ENCODE measurements at places on chromosomes 3 and 15. TPM values are rescaled to one million over a fixed set of nuclear protein-coding genes. Genes with fewer than 3 reads are reported as not detected.
A peak's percentile ranks its signal among the peaks of the same experiment; 100 is the strongest.

The ZCWPW2 gene
- 0.90 TPM for total RNA-seq

The SEMA7A gene
- total RNA-seq, result 35.6 TPM

The SPATA12 gene
- total RNA-seq, result not detected

- peak overlapping the region; percentile 74 for H3K4me3 ChIP-seq
- H3K27me3 ChIP-seq, result no peaks in the 10 kb centered on the region
- H3K36me3 ChIP-seq, result no peaks in the 10 kb centered on the region
Observed at GRCh38 chr15:85795337-85796305, 896 bp upstream of the KLHL25 start.

- H3K27ac ChIP-seq, result no peak overlapping the region
- H3K4me1 ChIP-seq, result no peaks in the 10 kb centered on the region
- no peaks in the 10 kb centered on the region for H3K27me3 ChIP-seq
- DNase-seq, result no peak
Observed at GRCh38 chr3:120428924-120429323, 21.9 kb downstream of the FSTL1 start.

- no peak for DNase-seq
- H3K4me1 ChIP-seq, result no peaks in the 10 kb centered on the region
- no peaks in the 10 kb centered on the region for H3K36me3 ChIP-seq
- no peak overlapping the region for H3K27ac ChIP-seq
- no peaks in the 10 kb centered on the region for H3K27me3 ChIP-seq
Observed at GRCh38 chr3:140630866-140631265, 47.0 kb upstream of the TRIM42 start.

- H3K27me3 ChIP-seq, result no peaks in the 10 kb centered on the region
- no peak overlapping the region for H3K27ac ChIP-seq
- no peaks in the 10 kb centered on the region for H3K4me1 ChIP-seq
- no peak for DNase-seq
- H3K4me3 ChIP-seq, result no peak overlapping the region
- no peaks in the 10 kb centered on the region for H3K36me3 ChIP-seq
Observed at GRCh38 chr3:131976448-131976847, 58.4 kb downstream of the CPNE4 start.

DNA sequence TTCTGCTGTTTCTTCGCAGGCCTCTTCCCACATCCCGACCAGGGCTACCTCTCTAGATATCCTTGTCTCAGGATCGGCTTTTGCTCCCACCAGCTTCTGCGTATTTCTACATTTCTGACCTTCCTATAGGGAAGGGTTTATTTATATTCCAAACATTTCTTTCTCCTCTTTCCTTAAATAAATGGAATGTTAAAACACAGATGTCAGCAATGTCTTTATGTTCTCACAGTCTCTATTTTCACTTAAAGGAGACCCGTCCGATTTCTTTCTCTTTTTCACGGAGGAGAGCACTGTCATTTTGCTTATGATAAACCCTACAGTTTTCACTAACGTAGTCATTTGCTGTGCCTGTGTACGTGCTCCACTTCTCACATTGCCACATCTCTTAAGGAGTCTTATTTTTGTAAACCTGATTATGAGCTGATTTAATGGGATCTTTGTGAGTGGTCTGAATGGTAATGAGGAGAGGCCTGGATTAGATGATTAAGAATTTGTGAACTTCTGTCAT lies 630 bp downstream of the KIF15 start:
- DNase-seq, result no peak
- H3K27ac ChIP-seq, result no peak overlapping the region

DNA sequence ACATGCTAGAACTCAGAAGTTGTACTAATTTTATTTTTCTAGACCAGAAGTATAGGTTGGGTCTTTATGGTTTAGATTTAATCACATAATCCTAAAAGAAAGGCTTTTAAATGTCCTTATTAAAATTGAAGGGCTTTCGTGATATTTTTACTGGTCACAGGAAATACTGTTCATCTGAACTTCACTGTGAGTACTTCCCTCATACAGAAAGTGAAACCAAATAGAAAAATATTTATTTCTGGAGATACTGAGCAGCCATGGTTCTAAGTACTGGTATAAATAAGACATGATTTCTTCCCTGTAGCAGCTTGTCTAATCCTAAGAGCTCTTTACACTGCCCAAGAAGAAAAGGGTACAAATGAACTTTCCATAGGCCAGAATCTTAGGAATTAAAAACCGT lies 2.0 kb downstream of the SNRK start:
- H3K36me3 ChIP-seq, result no peaks in the 10 kb centered on the region
- peak overlapping the region; percentile 83 for H3K27ac ChIP-seq
- no peak for DNase-seq
- H3K4me1 ChIP-seq, result peaks cover 68% of the 10 kb centered on the region
- peak overlapping the region; percentile 48 for H3K4me3 ChIP-seq
- no peaks in the 10 kb centered on the region for H3K27me3 ChIP-seq

All from tibial nerve (tissue), 4 donors.